ENCODE measurements at places on chromosomes 5 and 9.

DNA sequence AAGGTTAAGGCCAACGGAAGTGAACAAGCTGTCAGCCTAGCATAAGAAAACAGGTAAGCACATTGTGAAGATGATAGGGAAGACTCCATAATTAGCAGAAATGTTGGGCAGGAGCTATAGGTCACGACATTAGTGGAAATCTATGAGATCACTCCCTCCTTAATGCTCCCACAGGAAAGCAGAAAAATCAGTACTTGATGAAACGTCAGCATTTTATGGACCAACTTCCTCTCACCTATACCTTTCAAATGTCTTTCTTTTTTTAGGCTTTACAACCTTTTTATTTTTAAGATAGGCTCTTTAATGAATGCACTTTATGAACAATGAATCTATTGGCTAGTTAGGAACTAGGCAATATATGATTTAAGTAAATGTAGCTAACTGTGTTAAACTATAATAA, 29.4 kb upstream of the HCN1 start:
- no peak for DNase-seq

DNA sequence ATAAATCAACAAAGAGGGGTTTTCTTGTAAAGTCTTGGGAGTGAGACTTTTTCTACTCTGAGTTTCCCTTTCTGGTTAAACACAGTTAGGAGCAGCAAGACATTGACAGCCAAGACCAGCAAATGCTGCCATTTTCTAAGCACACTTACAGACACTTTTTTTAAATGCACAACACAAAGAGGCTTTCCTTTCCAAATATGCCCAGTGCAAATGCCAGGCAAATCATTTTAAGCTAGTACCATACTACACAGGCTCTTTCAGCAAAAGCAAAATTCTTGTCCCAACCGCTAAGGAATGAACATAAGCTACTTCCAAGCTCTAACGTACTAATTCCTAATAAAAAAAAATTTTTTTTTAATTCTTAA, 68.2 kb downstream of the DENND1A start:
- no peak for DNase-seq

DNA sequence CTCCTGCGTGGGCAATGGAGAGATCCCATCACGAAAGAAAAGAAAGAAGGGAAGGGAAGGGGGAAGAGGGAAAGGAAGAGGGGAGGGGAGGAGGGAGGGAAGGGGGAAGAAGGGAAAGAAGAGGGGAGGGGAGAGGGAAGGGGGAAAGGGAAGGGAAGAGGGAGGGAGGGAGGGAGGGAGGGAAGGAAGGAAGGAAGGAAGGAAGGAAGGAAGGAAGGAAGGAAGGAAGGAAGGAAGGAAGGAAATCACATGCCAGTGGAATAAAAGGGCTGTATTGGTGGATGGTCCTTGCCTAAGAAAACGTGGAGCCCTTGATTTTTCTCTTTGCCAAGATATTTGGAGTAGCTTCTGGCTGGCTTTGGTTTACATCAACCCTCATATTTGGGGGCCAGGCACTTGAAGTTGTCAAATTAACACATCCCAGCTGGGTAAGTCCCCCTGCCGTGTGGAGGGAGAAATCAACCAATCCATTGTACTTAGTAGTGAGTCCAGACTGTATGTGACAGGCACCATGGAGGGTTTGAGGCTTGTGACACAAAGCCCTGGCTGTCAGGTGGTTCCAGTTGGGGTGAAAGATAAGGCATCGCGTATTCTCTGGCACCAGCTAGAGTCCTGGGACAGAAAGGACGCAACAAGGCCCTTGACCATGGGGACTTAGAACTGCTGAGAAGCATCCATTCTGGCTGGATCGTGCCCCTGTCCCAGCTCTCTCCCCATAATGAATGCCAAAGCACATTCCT, 23.7 kb downstream of the IDNK start:
- no peak for DNase-seq

DNA sequence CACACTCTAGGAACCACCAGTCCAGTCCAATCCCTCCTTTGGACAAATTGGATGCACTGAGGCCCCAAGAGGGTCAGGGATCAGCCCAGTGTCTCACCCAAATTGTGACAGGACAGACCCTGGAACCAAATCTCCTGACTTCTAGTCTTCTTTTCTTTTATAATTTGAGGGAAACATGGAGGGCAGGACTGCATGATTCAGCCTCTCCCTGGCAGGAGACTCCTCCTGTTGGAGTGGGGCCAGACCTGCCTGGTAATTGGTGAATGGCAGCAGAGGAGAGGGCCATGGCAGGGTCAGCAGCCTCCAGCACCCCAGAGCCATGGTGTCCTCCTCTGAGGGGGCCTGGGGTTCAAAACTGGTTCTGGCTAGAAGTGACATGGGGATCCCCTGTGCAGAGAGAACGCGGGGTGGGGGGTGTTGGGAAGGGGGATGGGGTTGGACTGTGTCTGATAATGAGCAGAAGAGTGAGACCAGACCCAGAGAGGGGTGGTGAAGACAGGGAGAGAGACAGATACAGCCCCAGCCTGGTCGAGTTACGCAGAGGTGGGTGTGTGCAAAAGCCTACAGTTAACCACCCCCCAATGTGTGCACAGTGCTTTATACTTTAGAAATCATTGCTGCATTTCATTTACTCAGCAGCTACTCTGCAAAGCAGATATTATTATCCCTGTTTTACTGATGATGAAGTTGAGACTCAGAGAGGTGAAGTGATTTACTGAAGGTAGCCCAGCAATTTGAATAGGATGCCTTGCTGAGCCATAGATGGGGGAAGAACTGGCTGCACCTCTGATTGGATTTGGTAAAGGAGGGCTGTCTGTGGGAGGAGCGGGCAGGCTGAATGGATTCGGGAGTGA, 3.8 kb upstream of the SYNPO start:
- no peak for DNase-seq

- no peak for DNase-seq
Observed at GRCh38 chr5:154313360-154314017, 123.0 kb downstream of the GALNT10 start.

DNA sequence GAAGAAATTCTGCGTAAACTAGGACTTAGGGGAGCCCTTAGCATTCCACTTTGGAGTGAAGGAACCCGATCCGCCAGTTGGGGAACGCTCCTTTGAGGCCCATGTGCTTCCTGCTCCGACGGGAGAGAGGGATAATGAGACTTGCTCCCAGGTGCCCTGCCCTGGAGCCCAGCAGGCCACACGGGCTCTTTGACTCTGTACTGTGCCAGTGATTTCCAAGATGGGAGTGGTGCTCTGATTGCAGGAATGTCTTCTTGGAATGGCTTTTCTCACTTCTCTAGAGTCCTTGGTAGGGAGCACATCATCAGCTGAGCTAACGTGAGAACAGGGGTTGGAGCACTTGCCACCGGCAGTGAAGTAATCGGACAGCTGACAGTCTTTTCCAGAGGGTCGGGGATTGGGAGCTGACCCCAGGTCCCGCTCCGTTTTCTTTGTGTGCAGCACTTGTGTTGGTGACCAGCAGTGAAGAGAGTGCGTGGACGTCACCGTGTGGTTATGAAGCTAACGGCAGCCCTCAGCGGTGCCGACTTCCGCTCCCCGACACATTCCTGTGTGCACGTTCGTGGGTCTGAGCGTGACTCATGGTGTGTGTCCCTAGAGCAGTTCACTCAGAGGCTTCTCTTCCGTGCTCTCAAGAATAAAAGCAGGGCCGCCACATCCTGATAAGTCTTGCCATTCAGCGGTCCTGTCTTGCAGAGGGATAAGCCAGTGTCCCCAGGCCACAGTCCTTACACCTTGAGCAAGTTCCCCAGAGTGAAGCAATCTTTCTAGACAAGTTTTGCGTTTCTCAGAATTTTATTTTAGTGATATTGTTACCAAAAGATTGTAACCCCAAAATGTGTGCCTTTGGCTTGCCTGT, 25.6 kb downstream of the ABL1 start:
- no peak for DNase-seq

GRCh38 chr5:49953-50544, 41.9 kb upstream of the PLEKHG4B start:
- DNase-seq = no peak

GRCh38 chr9:125747053-125747764, at the start of gene PBX3:
TSS of gene PBX3 (plus strand) at chr9:125747373.
- no peak for DNase-seq

DNA sequence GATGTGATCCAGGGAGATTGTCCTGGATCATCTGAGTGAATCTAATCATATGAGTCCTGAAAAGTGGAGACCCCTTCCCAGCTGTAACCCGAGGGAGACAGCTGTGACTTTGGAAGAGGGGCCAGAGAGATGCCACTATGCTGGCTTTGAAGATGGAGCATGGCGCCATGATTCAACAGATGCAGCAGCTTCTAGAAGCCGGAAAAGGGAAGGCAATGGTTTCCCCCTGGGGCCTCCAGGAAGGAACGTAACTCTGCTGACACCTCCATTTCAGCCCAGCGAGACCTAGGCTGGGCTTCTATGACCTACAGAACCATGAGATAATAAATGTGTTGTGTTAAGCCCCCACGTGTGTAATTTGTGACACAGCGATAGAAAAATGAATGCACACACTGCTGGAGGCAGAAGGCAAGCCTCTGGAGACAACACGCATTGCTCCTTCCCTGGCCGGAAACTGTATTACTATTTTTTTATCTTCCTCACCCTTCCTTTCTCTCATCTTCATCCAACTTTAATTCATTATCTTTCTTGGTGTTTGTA, 16.6 kb upstream of the SARDH start:
- DNase-seq = no peak

DNA sequence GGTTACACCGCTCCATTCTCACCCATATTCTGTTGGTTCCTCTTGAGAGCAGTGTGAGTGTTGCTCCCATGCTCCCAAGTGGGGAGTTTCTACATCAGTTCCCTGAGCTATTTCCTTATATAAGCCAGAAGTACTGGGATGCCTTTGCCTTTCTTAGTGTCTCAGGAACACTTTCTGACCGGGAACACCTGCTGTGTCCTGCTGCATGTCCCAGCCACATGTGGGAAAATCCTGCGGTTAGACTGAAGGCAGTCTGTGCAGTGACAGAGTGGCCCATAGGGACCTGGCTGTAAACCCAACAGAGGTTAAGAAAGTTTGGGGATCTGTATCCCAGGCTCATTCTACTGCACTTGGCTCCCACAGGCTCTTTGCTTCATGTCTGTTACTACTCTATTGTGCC, 126.0 kb downstream of the EGFLAM start:
- no peak for DNase-seq

- DNase-seq = no peak
Observed at GRCh38 chr5:153742060-153742459, 251.6 kb downstream of the GRIA1 start.

DNA sequence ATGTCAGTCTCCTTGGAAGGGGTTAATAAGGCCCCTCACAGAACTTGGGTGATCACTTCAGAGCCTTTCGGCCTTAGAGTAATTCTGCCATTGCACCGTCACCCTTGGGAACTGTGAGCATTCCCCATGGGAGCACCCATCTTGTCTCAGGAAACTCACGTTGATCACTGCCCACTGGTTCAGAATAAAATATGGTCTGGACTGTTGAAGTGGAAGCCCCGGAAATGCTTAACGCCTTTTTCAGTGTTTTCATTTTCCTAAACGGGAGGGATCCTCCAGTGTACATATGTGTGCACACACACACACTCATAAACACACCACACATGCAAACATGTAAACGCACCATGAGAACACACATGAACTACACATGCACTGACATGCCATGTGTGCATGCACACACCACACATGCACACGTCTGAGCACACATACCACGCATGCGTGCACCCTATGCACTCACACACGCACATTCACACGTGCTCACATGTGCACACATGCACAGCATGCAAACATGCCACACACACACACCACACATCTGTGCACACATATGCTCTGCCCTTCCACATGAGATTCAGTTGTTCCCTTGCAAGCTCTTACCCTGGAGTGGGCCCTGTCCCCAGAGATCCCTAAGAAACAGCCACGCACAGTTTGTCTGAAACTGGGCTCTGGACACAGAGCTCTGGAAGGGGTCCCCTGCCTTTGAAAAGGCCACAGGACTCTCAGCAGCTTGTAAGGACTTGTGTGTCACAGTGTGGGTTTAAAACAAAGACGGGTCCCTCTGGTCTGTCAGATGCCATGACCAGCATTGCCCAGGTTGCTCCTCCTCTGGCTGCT, 17.0 kb downstream of the MRPL36 start:
- DNase-seq = no peak

- peak; percentile 47 for DNase-seq
Observed at GRCh38 chr9:130707225-130707976, 13.8 kb downstream of the EXOSC2 start.

DNA sequence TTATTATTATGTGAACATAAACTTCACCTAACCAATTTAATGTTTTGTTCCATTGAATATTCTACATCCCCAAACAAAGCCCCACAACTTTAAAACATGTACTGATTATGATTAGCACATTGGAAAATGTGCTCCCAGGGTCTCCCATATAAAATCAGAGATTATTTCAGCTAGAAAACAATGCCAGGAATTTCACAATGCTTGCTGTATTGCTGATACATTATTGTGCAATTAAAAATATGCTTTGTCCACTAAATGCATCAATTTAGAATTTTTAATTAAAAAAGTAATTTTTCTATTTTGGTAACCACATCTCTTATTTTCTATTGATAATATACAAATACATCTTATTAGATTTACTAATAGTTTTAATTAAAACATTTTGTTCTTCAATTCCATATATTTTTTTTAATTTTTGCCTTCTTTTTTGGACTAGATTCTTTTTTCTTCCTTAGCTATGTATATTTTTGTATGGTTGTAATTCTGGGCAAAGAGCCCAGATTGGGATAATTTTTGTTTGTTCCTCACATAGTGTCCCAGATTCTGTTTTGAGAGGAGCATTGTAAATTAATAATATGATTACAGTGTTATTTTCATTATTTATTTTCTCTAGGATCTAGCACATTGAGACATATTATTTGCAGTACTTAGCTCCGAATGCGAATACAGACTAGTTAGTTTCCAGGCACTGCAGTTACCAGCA, 241.5 kb upstream of the CDH18 start:
- DNase-seq = no peak

- DNase-seq = no peak
Observed at GRCh38 chr5:103410172-103410571, 151.6 kb downstream of the MACIR start.

DNA sequence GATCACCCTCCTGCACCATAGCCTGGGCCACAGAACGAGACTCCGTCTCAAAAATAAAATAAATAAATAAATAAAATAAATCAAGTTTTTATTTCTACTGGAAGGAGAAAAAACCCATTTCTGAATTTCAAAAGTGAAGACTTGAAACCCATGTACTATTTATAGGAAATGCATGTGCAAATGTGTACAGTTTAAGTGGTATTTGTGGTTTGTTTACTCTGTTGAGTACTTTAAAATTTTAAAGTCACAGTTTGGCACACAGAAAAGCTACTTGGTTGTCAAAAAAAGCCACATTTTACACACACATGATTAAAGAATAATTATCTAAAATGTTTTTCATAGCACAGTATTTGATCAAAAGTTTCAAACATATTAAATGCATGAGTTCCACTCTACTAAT, 43.6 kb downstream of the NR3C1 start:
- DNase-seq = no peak

- DNase-seq = no peak
Observed at GRCh38 chr5:148290271-148291195, 21.7 kb upstream of the SPINK7 start.

Measured in DMS153 (cell line).